ENCODE measurements at places on chromosomes 4 and X. TPM values are rescaled to one million over a fixed set of nuclear protein-coding genes. Genes with fewer than 3 reads are reported as not detected.

GRCh38 chr4:126888968-126889367 lies 743.8 kb upstream of the INTU start:
- no peaks in the 10 kb centered on the region for H3K4me1 ChIP-seq
- no peak for DNase-seq
- H3K27me3 ChIP-seq, result no peaks in the 10 kb centered on the region
- H3K27ac ChIP-seq, result no peak overlapping the region

NUDT10 gene
- total RNA-seq, result 0.38 TPM

DNA sequence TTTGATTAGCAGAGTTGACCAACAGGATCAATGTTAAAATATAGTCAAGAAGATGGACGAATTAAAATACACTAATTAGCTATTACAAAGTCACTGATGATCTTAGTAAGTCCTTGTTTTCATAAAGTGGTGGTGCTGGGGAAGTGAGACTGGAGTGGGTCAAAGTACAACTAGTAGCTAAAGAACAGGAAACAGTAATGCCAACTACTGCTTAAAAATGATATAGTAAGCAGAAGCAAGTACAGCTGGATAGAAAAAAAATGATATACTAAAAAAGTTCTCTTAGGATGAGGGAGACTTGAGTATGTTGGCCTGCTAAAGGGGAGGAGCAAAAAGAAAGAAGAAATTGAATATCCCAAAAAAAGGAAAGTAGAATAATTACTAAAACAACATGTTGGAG lies 580.8 kb upstream of the FTHL17 start:
- no peak overlapping the region for H3K27ac ChIP-seq
- no peaks in the 10 kb centered on the region for H3K36me3 ChIP-seq
- H3K4me3 ChIP-seq, result no peak overlapping the region
- no peaks in the 10 kb centered on the region for H3K4me1 ChIP-seq
- H3K27me3 ChIP-seq, result no peaks in the 10 kb centered on the region

- H3K27me3 ChIP-seq, result peaks cover 23% of the 10 kb centered on the region
- peak overlapping the region; percentile 18 for H3K4me3 ChIP-seq
- DNase-seq, result no peak
- H3K4me1 ChIP-seq, result peaks cover 8% of the 10 kb centered on the region
- H3K36me3 ChIP-seq, result no peaks in the 10 kb centered on the region
- no peak overlapping the region for H3K27ac ChIP-seq
These were observed 68.9 kb downstream of the MAOB start for GRCh38 chrX:43813319-43813718.

TCEAL7 gene
- not detected for total RNA-seq

DNA sequence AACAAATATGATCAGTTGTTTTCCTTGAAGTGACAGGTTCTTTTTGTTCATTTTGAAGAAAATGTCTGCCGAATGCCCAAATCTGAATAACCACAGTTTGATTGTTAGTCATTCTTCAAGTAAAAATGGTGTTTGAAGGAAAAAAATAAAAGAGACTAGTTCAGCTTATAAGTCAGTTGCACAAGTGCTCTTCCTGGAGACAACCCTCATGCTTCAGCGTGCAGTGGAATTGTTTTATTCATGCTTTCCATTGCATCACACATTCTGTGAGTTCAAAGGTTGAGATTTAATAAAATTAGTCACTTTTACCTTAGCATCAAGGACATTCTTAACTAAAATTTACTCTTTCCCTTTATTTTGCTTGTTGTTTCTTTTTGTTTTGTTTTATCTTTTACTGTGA lies 404.9 kb downstream of the ZNF674 start:
- H3K4me1 ChIP-seq, result no peaks in the 10 kb centered on the region
- H3K36me3 ChIP-seq, result peaks cover 5% of the 10 kb centered on the region
- H3K27me3 ChIP-seq, result peaks cover 24% of the 10 kb centered on the region
- no peak for DNase-seq

DNA sequence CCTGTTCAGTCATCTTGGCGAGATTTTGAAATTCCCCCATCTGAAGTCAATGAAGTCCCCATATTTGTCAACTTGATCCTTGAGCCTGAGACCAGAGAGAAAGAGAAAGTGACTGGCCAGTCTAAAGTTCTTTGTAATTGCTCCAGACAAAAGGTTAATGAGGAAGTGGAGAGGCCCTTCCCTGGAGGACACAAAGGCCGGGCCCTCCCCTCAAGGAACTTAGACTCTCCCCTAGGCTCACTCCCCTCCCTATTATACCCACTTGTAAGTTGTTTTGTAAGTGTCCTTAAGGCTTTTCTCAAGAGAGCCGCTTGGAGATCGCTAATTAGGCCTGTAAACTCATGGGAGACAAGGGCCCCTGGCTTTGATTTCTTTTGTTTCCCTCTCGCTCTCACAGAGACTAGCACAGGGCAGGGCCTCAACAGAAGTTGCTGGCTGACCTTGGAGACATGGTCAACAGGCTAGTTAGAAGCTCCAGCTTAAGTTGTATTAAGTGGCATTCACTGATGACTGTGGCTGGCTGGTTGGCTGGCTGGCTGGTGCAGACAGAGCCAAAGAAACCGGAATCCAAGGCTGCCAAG lies 20.3 kb upstream of the GPC4 start:
- no peak for DNase-seq
- no peaks in the 10 kb centered on the region for H3K36me3 ChIP-seq
- H3K4me1 ChIP-seq, result no peaks in the 10 kb centered on the region
- no peaks in the 10 kb centered on the region for H3K27me3 ChIP-seq

- DNase-seq, result peak; percentile 61
- no peak overlapping the region for H3K4me3 ChIP-seq
- H3K27ac ChIP-seq, result no peak overlapping the region
- H3K36me3 ChIP-seq, result no peaks in the 10 kb centered on the region
These were observed 7.6 kb downstream of the CPLX1 start for GRCh38 chr4:818106-818921.

MSN gene
- total RNA-seq, result 703 TPM

DNA sequence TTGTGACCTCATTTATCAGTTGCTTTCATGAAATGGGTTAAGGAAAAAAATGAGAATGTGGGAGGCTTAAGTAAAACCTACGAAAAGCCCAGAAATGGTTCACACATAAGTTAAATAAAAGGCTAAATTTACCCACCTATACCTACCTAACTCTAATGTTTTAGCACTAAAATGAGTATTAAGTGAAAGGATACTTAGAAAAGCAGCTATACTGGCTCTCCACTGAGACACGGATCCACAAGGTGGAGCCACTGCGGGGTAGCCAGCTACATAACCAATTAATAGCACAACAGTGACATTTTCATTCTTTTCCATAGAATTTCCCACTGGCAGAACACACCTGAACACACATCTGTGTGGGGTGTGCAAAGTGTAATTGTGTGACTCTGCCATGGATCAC lies 101.9 kb downstream of the MAML3 start:
- no peaks in the 10 kb centered on the region for H3K36me3 ChIP-seq
- DNase-seq, result no peak
- no peak overlapping the region for H3K4me3 ChIP-seq
- H3K27me3 ChIP-seq, result peaks cover 58% of the 10 kb centered on the region
- no peak overlapping the region for H3K27ac ChIP-seq
- peaks cover 27% of the 10 kb centered on the region for H3K4me1 ChIP-seq

MGAT4D gene
- not detected for total RNA-seq

- no peaks in the 10 kb centered on the region for H3K36me3 ChIP-seq
- H3K4me3 ChIP-seq, result no peak overlapping the region
- H3K27ac ChIP-seq, result no peak overlapping the region
- peaks cover 42% of the 10 kb centered on the region for H3K27me3 ChIP-seq
- no peak for DNase-seq
- H3K4me1 ChIP-seq, result no peaks in the 10 kb centered on the region
These were observed 6.9 kb upstream of the PGRMC1 start for GRCh38 chrX:119229253-119229615.

NAA11 gene
- not detected for total RNA-seq

DNA sequence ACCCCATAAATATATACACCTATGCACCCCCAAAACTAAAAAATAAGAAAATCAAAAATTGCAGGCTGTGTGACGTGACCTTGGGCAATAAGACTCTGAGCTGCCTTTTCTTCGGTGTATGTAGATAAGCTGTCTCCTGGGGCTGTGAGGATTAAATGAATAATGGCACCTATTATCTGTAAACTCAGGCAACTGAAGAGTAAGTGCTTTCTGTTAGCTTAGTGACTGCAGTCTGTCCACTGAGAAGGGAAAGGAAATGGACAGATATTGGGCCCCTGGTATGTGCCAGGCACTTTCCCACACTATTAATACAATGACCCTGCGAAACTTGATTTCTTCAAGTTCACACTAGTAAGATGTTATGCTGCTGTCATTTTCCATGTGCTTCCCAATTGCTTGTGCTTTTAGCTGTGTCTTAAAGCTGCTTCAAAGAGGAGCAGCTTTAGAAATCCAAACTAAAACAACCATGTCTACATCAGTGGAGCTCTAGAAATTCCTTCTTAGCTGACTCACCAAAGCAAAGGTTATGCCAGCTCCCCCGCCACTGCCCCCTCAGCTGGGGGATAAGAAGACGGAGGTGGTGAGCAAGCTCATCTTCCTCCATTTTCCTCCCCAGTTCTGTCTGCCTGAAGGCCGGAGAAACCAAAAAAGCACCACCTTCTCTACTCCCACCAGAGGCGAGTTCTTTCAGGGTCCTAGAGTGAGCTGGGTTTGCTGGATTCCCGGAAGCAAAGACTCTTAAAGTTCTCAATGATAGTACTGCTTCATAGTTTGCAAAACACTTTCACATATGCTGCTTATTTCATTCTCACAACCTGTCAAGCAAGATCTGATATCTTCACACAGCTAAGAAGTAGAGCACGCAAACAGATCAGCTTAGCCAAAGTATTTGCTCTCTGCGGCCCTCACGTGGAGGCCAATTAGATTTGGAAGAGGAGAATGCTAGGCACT lies 8.8 kb upstream of the DGAT2L6 start:
- no peaks in the 10 kb centered on the region for H3K4me1 ChIP-seq
- no peak overlapping the region for H3K4me3 ChIP-seq
- DNase-seq, result no peak
- no peaks in the 10 kb centered on the region for H3K36me3 ChIP-seq
- no peak overlapping the region for H3K27ac ChIP-seq

DNA sequence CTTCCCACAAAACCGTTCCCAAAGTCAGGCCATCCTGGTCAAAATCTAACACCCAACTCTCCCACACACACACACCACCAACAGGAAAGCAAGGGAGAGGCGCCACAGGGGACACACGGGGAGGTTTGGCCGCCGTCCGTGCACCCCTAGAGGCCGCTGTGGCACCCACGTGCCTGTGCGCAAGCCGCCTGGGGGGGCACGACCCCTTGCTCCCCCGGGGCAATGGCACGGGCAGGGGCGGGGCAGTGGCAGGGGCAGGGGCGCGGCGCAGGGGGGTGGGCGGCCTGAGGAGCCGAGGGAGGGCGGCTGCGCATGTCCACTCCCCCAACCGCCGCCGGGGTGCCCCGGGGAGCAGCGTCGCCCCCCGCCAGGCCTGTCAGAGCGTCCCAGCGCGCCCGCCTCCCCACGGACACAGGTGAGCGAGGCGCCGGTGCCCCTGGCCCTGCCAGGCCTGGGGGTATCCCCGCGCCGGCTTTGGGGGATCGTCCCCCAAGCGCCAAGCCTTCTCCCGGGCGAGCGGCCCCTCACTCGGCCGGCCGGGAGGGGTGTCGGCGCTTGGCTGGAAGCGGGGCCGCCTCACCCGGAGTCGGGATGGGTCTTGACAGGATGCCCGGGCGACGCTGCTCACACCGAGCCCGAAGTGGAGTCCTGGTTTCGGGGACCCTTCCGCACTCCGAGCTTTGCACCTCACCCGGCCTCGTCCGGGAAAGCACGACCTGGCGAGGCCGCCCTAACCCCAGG lies at the start of gene ERAS:
ERAS (plus strand) TSS at position 379 of the 741 bp plus-strand sequence. CDS start 2,611 bp downstream, outside the sequence.
- H3K27me3 ChIP-seq, result peaks cover 7% of the 10 kb centered on the region
- H3K4me3 ChIP-seq, result peak within 1 kb of the TSS; percentile 27
- no peak within 1 kb of the TSS for H3K27ac ChIP-seq
- H3K4me1 ChIP-seq, result no peaks in the 10 kb centered on the region
- DNase-seq, result peak; percentile 57
- no peaks in the 10 kb centered on the region for H3K36me3 ChIP-seq

DNA sequence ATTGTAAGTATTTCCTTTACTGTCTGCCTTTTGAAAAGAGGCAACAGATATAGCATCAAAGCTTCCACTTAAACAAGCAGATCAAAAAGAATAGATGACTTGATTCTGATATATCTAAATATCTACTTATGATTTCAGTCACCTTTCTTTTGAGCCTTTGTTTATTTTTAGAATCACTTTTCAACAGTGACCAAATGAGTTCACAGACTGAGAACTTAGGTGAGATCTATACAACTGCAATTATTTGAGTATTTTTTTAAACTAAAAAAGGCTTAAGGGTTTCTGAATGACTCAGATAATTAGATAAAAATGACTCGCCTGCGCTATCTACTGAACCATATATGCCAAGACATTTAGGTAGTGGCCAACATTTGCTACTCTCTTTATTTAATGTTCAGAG lies 166.7 kb upstream of the KCNIP4 start:
- H3K4me3 ChIP-seq, result no peak overlapping the region
- no peak overlapping the region for H3K27ac ChIP-seq
- H3K4me1 ChIP-seq, result no peaks in the 10 kb centered on the region
- no peaks in the 10 kb centered on the region for H3K36me3 ChIP-seq

- DNase-seq, result no peak
- no peaks in the 10 kb centered on the region for H3K4me1 ChIP-seq
- no peak overlapping the region for H3K27ac ChIP-seq
- H3K27me3 ChIP-seq, result no peaks in the 10 kb centered on the region
- no peak overlapping the region for H3K4me3 ChIP-seq
- no peaks in the 10 kb centered on the region for H3K36me3 ChIP-seq
These were observed 21.9 kb upstream of the GPR78 start for GRCh38 chr4:8558080-8558960.

SRPX2 gene
- total RNA-seq, result not detected

DNA sequence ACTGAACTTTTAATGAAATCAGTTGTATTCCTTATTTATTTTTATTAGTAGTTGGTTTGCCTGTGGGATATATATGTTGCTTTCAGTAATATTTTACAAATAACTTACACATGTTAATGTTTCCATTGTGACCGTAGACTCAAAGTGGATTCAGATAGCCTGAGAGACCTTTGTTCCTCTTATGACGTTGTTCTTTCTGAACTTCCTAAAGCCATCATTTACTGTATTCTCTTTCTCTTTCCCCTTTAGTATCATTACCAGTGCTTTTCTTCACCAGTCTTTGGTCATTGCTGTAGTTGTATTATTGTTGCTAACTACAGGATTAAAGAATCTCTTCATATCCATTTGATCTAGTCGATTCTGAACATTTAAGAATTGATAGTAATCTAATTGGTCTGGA lies 4.3 kb downstream of the STIM2 start:
- H3K27ac ChIP-seq, result peak overlapping the region; percentile 34
- H3K4me1 ChIP-seq, result peaks cover 72% of the 10 kb centered on the region
- H3K27me3 ChIP-seq, result no peaks in the 10 kb centered on the region
- DNase-seq, result no peak
- H3K4me3 ChIP-seq, result peak overlapping the region; percentile 48
- H3K36me3 ChIP-seq, result peaks cover 7% of the 10 kb centered on the region

GRCh38 chr4:23219779-23220408 lies 527.2 kb downstream of the GBA3 start:
- no peak for DNase-seq
- H3K27ac ChIP-seq, result no peak overlapping the region
- no peak overlapping the region for H3K4me3 ChIP-seq
- H3K36me3 ChIP-seq, result peaks cover 4% of the 10 kb centered on the region

- H3K27me3 ChIP-seq, result no peaks in the 10 kb centered on the region
- DNase-seq, result no peak
- H3K4me3 ChIP-seq, result no peak overlapping the region
- H3K4me1 ChIP-seq, result no peaks in the 10 kb centered on the region
These were observed 1242.9 kb downstream of the C4orf33 start for GRCh38 chr4:130338851-130339250.

- H3K36me3 ChIP-seq, result no peaks in the 10 kb centered on the region
- H3K4me3 ChIP-seq, result no peak overlapping the region
- no peaks in the 10 kb centered on the region for H3K4me1 ChIP-seq
- H3K27me3 ChIP-seq, result peaks cover 18% of the 10 kb centered on the region
- no peak overlapping the region for H3K27ac ChIP-seq
These were observed 31.7 kb upstream of the NFXL1 start for GRCh38 chr4:47945930-47946726.

IKBKG gene
- total RNA-seq, result 61.1 TPM

All from natural killer cell treated with Interleukin-12 subunit alpha and Interleukin-12 subunit beta and Interleukin-15 and Interleukin-18, amount 100 ng/mL, for 72 hours (primary cell).